K562 (cell line): ENCODE measurements at places on chromosomes 12 and 14.

- DNase-seq = no peak
These were observed 1278.7 kb upstream of the USP15 start for GRCh38 chr12:60981473-60981872.

DNA sequence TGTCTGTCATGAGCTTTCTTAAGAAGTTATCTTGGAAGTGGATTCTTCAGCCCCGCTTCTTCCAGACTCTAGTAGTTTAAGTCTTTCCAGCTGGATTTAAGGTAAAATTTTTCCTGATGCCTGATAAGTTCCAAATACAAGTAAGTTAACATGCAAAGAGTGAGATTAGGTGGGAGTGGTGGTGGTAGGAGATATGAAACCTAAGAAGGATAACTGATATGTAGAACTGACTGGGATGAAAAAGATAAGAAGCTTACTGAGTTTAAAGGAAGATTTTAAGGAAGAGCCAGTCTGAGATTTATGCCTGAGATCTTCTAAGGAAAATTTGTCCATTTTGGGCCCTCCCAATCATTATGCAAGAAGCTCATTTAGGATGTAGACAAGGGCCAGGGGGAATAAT is 250.9 kb upstream of the SYT10 start:
- DNase-seq = no peak

DNA sequence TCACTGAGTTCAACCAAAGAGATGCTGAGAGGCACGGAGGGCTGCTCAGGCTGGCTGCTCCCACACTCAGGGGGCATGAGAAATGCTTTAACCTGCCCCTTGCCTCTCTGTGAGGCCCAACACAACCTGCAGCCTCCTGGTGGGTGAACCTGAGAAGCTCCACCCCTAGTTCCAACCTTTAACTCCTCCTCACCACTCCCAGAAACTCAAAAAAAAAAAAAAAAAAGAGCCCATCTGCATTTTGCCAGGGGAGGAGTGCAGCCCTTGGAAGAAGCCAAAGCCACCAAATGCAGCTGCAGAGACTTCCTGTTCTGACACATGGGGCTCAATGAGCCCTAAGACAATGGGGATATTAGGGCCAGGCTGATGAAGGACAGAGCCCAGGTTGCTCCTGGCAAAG is 8.9 kb downstream of the KRT4 start:
- DNase-seq = no peak

GRCh38 chr14:84340938-84341337 is 1189.0 kb upstream of the FLRT2 start:
- DNase-seq = no peak

DNA sequence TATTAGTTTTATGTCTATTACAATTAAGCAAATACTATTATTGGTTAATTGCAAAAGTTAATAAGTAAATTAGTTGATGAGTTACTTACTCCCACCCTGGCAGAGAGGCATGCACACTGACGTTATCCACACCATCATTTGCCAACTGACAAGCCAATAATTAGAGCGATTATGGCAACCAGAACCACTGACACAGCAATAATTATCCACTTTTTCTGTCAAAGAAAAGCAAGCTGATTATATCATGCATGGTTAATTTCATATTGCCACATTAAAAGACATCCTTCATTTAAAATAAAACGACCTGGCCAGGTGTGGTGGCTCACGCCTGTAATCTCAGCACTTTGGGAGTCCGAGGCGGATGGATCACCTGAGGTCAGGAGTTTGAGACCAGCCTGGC is 43.1 kb downstream of the STX2 start:
- DNase-seq = no peak

- DNase-seq = no peak
These were observed 54.3 kb downstream of the TECPR2 start for GRCh38 chr14:102417001-102417431.

DNA sequence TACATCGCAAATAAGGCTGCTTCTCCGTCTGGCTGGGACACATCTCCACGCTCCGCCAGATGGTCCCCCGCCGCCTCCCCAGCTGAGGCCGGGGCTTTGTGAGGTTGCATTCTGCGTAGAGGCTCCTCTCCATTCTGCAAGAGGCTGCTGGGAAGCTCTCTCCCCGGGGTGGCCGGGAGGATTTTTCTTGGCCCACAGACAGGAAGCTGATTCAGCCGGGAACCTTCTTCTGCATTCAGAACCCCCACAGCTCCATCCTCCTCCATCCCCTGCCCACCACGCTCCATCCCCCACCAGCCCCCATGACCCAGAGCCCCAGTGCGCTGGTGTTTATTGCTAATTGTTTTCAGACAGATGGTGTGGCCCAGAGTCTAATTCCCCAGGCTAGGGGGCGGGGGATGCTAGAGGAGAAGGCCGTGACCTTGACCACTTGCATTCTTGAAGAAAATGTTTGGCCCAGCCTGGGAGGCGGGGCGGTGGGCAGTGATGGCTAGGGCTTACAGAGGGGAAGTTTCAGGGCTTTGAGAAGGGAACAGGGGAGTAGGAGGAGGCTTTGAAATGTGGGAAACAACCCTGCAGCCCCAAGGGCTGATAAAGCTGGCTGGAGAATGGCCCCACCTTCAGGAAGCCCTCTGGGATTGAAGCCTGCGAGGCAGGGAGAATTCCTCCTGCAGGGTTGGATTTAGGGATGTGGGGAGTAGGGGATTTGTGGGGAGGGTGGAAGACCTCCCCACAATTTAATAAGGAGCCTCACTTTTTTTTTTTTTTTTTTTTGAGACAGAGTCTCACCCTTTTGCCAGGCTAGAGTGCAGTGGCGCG is 88.5 kb upstream of the NCOR2 start:
- no peak for DNase-seq

- no peak for DNase-seq
These were observed 174.1 kb downstream of the NRXN3 start for GRCh38 chr14:78344290-78344689.

GRCh38 chr12:69337311-69338090 is 10.7 kb upstream of the LYZ start:
- no peak for DNase-seq
